ENCODE measurements at places on chromosomes 3 and 15. TPM values are rescaled to one million over a fixed set of nuclear protein-coding genes. Genes with fewer than 3 reads are reported as not detected.

GRCh38 chr3:67551361-67552016 lies 102.9 kb downstream of the SUCLG2 start:
- DNase-seq: no peak

HRH1 gene
- total RNA-seq: 7.0 TPM

GRCh38 chr3:66822186-66823008 lies 175.7 kb upstream of the KBTBD8 start:
- peak; percentile 64 for DNase-seq

PIGZ gene
- 1.4 TPM for total RNA-seq

GRCh38 chr3:183085634-183086390 lies 13.5 kb downstream of the MCCC1 start:
- no peak for DNase-seq

RHOV gene
- 6.0 TPM for total RNA-seq
